ENCODE measurements at places on chromosomes 16 and 17.

DNA sequence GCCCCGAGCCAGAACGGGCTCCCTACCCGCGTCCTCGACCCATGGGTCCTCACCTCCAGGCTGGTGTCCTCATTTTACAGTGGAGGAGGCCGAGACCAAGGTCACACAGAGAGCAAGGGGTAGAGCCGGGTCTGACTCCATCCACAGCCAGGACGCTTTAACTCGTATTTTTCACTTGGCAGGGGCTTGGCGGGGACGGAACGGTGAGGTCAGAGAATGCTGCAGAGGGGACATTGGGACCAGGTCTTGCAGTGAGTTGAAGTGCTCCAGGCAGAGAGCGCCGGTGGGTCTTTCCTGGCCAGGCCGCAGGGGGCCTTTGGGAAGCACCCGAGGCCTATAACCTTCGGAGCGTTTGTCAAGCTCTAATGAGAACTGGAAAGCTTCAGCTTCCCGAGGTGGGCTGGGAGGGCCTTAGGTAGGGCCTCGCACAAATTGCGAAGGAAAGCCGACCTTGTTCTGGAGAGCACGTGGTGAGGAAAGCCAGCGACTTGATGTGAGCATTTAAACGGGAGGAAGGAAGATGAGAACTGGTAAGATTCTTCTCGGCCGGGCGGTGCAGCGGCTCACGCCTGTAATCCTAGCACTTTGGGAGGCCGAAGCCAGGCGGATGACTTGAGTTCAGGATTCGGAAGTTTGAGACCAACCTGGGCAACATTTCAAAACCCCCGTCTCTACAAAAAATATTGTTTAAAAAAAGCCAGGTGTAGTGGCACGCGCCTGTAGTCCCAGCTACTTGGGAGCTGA lies 908 bp upstream of the CLUH start:
- DNase-seq = peak; percentile 19

DNA sequence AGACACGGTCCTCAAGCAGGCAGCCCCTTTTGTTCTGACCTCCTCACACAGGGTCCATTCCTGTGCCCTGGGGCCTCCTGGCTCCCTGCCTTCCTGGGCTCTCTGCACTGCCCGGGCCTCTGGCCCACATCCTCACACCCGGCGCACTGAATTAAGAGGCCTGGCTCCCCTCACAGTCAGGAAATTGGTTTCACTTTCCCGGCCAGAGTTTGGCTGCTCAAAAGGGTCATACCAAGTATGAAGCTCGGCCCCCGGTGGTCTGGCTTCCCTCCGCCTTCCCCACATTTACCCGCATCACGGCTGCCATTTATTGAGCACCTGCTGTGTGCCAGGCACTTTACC lies 220.0 kb downstream of the NTN1 start:
- peak; percentile 89 for DNase-seq

DNA sequence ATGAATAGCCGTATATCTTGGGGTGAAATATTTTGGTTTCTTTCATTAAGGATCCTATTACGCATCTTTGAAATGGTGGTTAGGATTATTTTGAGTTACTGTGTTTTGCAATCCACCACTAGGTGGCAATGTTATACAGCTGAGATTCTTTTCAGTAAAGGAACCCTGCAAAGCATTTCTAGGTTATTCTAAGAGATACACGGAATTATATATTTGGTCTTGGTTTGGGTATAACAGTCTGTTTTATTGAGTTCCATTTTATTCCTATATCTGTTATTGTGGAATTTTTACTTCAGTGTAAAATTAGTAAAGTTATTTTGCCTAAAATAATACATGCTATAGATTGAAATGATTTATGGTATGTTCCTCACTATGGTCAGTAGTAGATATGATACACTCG lies 62.9 kb upstream of the CPHXL start:
- DNase-seq = peak; percentile 80

GRCh38 chr17:58377093-58377601 lies 25.1 kb upstream of the SUPT4H1 start:
- DNase-seq = peak; percentile 45

DNA sequence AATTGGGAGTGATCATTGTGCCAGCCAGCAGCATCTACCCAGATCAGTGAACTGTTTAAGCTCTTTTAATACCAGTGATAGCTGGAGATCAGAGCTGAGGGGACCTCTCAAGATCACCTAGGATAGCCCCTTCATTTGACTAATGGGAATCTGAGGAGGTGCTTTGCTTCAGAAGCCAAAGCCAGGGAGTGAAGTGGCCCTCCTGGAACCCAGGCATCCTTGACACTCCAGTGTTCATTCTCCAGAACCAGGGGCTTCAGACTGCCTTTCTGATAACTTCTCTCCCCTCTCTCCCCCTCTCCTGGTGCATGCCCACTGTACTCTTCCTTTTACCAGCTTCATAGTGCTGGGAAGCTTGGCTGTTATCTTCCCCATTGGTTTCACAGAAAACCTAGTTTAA lies 48.0 kb upstream of the SLC12A3 start:
- DNase-seq = no peak

DNA sequence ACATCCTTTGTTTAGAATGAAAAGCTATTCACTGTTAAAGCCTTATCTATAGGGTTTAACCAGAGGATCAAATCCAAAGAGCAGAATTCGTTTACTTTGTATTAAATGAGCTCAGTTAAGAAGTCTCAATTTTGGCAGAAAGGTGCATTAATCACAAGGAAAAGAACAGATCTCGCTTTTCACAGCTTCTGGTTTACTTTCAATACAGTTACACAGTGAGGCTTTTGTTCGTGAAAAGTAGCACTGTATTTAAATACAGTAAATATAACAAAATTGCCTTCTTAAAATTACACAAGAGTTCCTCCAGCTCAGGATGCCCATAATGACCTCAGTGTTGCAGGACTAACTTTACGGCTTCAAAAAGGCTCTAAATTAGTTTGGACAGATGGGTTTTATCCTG lies 669.1 kb upstream of the SALL1 start:
- DNase-seq = no peak

DNA sequence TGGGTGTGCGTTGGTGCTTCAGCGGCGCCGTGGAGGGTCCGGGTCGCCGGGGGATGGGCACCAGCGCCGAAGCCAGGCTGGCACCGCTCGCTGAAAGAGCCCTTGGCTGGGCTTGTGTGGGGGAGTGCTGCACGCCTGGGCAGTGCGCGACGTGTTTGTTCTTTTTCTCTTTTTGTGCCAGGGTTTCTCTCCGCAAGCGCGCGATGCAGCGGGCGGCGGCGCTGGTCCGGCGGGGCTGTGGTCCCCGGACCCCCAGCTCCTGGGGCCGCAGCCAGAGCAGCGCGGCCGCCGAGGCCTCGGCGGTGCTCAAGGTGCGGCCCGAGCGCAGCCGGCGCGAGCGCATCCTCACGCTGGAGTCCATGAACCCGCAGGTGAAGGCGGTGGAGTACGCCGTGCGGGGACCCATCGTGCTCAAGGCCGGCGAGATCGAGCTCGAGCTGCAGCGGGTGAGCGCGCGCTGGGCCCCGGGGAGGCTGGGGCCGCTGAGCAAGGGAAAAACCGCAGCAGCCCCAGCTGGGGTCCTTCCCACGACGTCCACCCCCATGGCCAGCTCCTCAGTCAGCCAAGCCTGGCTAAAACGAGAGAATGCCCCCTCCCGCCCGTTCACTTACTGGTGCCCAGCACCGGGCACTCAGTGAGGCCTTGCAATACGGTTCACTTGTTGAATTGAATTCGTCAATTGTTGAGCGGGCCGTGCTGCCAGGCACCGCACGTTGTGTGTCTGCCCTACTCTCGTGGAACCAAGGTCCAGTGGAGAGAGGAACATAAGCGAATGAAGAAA lies 541 bp downstream of the GPT2 start:
- no peak for DNase-seq

DNA sequence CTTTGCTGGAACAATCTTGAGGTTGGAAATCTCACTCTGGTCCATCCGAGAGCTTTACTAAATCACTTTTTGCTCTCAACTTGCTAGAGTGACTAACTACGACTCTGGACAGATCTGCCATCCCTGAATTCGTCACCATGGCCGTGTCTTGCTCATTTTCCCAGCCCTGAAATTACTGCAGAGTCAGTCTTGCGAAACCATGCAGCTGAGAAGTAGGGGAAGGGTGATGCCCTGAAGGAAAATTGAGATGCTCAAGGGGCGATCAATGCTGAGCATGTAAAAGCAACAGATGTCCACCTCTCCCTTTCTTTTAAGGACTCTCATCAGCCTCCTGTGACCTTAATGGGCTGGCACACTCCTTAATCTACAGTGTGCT lies 18.8 kb downstream of the PCTP start:
- DNase-seq = no peak

DNA sequence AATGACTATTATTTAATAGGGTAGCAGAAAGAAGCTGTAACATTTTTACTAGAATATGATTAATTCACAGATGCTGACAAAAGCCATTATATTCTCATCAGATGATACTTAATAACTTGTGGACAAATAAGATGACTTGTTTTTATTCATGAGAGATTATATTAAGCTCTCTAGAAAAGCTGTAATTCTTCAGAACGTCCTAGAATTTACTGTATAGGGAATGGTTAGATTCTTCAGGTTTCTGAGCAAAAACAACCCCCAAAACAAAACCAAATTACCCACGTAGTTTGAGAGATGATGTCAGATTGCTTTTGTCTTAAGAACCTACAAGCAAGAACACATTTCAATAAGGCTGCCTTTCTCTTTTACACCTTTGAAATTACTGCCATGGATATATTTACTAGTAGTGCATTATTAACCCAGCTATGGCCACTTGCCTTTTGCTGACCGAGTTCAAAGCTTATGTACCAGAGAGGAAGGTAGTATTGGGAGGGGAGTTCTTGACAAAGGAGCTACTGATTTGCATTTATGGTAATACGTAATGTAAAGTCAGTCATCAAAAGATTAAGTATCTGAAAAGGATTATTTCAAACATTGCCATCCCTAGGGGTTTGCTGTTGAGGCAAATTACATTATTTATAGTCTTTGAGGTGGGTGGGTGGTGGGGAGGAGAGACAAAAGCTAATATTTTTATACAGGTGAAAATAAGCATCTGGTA lies 51.7 kb downstream of the NLK start:
- no peak for DNase-seq

DNA sequence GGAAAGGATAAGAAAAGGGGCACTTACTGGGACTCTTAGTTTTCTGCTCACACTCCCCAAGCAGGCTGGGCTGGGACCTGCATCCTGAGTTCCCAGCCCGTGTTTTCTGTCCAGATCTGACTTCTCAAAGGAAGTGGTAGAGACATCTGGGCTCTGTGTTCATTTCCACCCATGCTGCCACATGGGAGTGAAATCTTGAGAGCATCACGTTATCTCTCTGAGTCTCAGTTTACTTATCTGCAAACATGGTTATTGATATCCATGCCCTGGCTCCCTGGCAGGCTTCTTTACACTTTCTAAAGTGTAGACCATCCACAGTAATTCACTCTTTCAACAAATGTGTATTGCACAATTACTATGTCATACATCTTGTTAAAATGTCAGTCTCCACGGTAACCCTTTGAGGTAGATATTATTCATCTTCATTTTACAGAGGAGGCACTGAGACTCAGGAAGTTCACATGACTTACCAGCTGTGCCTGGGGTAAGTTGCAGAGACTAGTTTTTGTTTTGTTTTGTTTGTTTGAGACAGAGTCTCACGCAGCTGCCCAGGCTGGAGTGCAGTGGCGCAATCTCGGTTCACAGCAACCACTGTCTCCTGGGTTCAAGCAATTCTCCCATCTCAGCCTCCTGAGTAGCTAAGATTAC lies 3.4 kb downstream of the ZNF688 start:
- DNase-seq = no peak

- DNase-seq = peak; percentile 63
Observed at GRCh38 chr17:55356434-55357328, 65.0 kb downstream of the MMD start.

DNA sequence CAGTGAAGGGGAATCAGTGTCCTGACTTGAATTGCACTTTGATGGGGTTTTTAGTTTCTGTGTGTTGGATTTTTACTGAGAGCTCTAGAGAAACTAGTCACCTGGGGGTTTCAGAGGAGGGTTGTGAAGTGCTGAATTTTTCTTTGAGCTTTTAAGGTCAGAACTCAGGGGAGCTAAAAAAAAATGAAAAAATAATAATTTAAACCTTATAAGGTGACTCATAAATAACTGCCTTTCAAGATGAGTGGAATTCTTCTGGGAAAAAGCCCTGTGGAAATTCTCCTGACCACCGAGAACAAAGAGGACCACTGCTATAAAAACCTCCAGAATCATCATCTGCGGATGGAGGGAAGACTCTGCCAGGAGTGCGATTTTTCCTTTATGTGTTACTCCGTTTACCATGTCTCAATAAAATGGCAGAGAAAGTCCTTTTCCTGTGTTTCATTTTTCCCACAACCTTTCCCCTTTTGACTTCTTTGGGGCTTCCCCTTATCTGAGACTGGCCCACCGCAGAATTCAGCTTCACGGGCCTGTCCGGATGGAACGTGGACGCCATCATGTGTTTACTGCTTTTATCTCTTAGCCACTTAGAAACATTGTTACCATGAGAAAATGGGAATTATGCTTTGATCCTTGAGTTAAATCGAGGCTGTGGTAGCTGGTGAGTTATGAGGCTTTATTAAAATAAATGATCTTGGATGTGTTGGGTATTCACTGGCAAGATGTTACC lies 39.7 kb downstream of the RPTOR start:
- DNase-seq = no peak

- DNase-seq = no peak
Observed at GRCh38 chr17:30550512-30551273, 73.5 kb downstream of the GOSR1 start.

GRCh38 chr16:77807021-77807420 lies 18.7 kb downstream of the VAT1L start:
- no peak for DNase-seq

DNA sequence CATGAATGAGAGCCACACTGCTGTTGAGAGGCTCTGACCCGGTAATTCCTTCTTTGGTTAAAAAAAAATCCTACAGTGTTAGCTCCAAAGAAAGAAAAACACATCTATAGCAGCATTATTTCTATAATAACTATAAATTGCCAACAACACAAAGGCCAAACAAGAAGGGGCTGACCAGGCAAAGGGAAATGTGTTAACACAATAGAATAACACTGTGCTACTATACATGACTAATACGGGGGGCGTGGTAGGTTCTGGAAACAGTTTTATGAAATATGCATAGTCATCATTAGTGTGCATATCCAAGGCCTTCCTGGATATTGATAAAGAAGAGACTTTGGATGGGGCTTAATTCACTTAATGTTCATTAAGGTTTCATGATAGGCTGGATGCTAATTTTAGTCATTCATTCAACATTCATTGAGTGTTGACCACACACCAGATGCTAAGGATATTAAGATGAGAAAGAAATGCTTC lies 50.0 kb upstream of the CCL1 start:
- DNase-seq = no peak

- peak; percentile 66 for DNase-seq
Observed at GRCh38 chr16:77212741-77213541, 13.7 kb downstream of the SYCE1L start.

GRCh38 chr17:6496640-6497441 lies 52.6 kb downstream of the PIMREG start:
- DNase-seq = peak; percentile 81

GRCh38 chr17:51585514-51586104 lies 325.3 kb downstream of the UTP18 start:
- peak; percentile 43 for DNase-seq

DNA sequence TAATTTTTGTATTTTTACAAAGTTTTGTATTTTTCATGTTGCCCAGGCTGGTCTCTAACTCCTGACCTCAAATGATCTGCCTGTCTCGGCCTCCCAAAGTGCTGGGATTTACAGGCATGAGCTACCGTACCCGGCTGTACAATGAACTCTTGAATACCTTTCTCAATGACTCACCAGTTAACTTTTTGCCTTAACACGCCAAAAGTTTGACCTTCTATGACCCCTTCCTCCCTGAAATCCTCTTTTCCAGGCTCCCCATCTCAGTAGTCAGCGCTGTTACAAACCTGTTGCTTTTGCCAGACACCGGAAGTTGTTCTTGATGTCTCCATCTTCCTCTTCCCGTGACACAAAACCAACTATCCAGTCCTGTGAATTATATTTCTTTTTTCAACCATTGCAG lies 158.1 kb upstream of the ASIC2 start:
- DNase-seq = no peak
